ENCODE measurements at places on chromosomes 4 and X.

GRCh38 chrX:135003876-135004623, 13.3 kb downstream of the SMIM10 start:
- peak; percentile 81 for DNase-seq

DNA sequence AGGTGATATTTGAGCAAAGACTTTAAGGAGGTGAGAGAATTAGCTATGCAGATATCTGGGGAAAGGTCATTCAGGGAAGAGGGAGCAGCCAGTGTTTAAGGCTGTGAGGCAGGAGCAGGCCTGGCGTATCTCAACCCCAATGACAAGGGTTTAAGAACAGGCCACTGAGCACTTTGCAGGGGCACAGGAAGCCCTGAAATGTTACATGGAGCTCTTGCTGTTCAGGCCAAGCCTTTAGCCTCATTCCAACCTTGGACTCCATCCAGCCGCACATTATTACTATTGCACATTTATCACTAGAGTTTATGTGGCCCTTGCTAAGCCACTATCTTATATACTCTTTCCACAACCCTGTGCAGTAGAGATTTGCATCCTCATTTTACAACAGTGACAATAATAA, 114.0 kb downstream of the EFNB1 start:
- no peak for DNase-seq

- DNase-seq: no peak
Observed at GRCh38 chr4:43244688-43245382, 352.3 kb downstream of the GRXCR1 start.

- no peak for DNase-seq
Observed at GRCh38 chr4:151287409-151287808, 10.4 kb downstream of the PRSS48 start.

DNA sequence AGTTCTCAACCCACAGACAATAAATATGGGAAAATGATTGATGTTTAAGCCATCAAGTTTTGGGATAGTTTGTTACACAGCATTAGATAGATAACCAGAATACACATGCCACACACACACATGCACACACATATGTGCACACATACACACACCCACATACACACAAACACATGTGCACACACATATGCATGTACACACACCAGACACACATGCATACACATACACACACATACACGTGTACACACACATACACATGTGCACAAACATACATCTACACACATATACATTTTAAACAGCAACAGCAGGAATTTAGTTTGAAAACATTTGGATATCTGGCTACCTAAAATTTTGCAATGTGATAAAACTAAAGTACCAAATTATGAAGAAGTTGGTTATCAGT, 42.7 kb upstream of the TMEM150C start:
- no peak for DNase-seq

- no peak for DNase-seq
Observed at GRCh38 chr4:52371841-52372240, 287.3 kb downstream of the USP46 start.

- DNase-seq: no peak
Observed at GRCh38 chrX:5644776-5645175, 583.9 kb downstream of the NLGN4X start.

DNA sequence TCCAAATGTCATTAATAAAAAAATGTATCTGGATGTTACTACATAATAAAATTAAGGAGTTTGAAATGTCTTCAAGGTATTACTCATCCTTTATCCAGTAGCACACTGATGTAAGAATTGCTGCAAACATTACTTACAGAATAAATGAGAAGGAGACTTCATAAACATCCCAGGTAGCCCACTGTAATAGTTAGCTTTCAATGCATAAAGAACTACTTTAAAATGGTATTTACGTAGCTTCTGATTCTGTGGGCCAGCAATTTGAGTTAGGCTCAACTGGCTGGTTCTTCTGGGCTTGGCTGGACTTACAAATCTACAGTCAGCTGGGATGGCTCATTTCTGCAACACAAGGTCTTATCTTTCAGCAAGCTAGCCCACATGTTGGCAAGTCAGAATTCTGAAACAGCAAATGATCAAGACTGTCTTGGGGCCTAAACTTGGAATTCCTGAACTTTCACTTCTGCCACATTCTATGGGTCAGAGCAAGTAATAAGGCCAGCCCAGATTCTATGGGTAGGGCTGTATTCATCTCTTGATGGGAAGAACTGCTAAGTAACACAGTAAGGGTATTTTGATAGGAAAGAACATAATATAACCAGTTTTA, 522.5 kb downstream of the IQCM start:
- no peak for DNase-seq

DNA sequence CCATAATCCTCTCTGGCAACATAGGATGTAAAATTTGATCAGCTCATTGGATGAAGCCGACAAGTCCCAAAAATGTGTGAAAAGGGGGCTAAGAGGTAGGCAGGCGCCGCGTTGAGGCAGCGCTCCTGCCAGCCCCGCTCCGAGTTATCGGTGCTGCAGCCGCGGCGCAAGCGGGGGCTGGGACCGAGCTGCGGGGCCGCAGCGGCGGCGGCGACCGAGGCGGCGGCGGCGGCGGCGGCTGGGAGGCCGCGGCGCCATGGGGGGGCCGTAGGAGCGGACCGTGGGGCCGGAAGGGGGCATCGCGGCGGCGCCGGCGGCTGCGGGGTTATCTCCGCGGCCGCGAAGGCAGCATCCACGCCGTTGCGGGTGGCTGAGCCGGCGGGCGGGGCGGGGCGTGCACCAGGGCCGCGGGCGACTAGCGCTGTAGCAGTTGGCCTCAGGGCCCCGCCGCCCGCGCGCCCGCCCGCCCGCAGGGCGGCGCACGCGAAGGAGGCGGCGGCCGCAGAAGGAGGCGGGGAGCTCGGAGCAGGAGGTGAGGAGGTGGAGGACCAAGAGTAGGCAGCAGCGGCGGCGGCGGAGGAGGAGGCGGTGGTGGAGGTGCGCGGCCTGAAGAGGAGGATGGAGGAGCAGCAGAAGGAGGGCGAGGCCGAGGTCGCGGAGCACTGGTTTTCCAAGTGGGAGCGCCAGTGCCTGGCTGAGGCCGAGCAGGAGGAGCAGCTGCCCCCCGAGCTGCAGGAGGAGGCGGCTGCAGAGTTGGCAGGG, 126.0 kb upstream of the CXorf66 start:
- DNase-seq: no peak

DNA sequence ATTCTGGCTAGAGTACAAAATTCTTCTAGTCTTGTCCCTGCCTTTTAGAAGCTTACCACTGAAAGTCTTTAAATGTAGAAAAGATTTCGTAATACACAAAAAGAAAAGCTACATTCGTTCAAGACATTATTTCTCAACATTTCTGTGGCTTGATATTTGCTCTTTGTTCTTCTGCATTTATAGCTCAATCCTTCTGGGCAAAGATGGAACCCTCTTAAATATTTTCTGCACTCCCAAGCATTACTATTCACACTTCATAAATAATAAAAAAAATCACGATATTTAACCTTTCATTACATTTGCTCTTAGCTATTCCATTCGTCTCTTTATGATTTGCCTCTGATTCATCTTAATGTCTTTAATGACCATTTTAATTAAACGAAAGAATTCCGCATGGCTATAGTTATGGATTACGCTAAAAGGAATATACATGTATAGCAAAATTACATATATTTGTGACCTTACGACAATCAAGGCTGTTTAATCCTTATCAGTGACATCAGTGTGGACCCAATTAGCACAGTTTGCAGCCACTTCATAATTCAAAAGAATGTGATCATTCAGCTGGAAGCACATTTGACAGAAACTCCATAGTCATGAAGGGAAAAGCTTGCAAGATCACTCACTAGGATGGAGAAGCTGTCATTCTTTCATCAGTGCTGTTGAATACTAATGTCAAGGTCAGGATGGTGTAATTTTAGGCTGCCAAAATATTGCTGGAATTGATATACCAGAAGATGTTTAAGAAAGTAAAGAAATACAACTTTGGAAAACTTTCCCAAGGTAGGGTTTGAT, 1075.0 kb upstream of the TENM3 start:
- DNase-seq: no peak

DNA sequence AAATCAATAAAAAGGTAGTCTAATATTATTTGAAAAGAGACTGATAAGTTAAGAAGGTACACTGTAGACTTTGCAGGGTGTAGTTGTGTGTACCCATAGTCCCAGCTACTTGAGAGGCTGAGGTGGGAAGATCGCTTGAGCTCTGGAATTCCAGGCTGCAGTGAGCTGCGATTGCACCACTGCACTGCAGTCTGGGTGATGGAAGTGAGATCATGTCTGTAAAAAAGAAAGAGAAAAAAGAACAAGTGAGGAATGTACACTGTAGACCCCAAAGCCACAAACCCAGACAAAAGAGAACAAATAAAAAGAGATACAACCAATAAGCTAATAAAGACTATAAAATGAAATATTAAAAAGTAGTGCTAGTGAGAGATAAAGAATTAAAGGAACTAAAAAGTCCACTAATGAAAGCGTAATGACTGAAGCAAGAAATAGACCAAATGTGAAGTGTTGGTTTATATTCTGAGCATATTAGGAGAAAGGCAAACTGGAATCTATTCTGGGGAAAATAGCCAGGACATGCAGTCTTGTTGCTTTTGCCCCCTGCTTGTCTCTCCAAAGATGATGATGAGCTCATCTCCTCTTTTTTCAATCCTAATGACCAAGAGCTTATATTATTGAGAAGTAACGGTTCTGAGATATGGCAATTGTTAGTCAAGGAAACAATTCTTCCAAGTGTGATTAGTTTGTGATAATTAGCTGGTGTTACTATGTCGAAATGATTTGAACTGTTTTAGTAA, 19.1 kb downstream of the GSX2 start:
- no peak for DNase-seq

- no peak for DNase-seq
Observed at GRCh38 chr4:182671231-182671630, 246.0 kb downstream of the DCTD start.

- DNase-seq: no peak
Observed at GRCh38 chr4:10272511-10272910, 155.9 kb upstream of the WDR1 start.

- no peak for DNase-seq
Observed at GRCh38 chrX:123282241-123282640, 98.2 kb downstream of the GRIA3 start.

GRCh38 chrX:154015581-154016264, 4.0 kb downstream of the IRAK1 start:
- DNase-seq: no peak

DNA sequence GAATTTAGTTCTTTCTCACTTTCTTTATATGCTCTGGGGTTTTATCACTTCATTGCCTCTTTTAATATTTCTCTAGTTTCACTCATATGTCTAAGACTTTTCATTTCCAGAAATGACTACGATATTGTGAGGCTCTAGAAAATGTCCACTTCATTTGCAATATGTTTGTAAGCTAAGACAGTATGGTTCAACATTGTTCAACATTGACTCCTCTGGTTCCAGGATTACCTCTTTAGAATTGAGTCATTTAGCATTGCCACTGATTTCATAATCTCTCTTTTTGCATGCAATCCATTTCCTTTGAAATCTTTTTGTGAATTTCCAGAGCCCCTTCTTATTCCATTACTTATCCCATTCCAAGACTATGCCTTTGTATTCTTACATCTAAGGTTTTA, 32.3 kb downstream of the BBS12 start:
- no peak for DNase-seq

DNA sequence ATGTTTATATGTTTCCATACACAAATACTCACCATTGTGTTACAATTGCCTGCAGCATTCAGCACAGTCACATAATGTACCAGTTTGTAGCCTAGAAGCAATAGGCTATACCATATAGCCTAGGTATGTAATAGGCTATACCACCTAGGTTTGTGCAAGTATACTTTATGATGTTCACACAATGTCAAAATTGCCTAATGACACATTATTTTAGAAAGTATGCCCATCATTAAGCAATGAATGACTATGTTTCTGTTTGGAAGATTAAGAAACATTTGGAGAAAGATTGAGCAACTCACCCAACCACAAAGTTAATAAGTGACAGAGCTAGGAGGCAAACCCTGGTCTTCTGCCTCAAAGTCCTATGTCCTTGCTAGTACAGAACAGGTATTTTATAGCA, 96.8 kb upstream of the GRIA3 start:
- DNase-seq: no peak
